Nucleus accumbens (tissue), 56 donors: ENCODE measurements at places on chromosomes 5 and 9.
A peak's percentile ranks its signal among the peaks of the same experiment; 100 is the strongest.

DNA sequence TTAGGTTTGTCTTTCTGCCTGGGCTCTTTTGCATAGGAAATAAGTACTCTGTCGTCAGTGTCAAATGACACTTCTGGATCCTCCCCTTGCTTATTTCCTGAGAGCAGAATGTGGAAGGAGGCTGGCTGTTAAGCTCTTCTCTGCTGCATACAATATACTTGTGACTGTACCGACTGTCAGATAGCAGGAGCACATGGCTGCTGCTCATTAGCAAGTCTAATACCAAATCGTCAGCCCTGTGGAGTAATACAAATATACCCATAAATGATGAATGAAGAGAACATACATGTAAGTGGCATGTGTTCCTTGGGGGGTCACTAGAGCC is at the start of gene GPR151:
GPR151 (minus strand) TSS at position 40 of the 325 bp plus-strand sequence. CDS start 77 bp downstream, outside the sequence.
- no peak for DNase-seq

- DNase-seq, result no peak
Measured at GRCh38 chr9:114284316-114285060, 38.4 kb upstream of the ORM1 start.

- DNase-seq, result no peak
Measured at GRCh38 chr9:95107001-95107749, 210.3 kb downstream of the FANCC start.

- DNase-seq, result no peak
Measured at GRCh38 chr5:79464695-79465332, 49.1 kb downstream of the HOMER1 start.

GRCh38 chr9:38437193-38437823 is 13.1 kb upstream of the IGFBPL1 start:
- DNase-seq, result no peak

GRCh38 chr9:87599901-87600610 is 102.4 kb downstream of the DAPK1 start:
- DNase-seq, result no peak

DNA sequence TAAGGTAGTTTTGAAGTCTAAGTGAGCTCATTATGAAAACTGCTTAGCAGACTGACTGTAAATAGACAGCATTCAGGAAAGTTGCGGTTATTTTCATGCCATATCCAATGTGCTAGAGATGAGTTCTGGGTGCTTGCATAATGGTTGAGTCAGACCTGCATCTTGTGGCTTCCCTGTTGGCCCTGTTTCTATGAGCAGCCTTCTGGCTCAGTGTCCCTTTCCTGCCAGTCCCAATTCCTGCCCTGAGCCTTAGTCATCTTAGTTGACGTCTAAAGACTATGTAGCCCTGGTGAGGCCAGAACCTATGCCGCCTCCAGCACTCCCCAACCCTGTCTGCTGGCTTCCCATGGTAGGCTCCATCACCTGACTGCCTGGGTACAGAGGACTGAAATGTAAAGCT is 76.3 kb upstream of the TNFSF8 start:
- no peak for DNase-seq

GRCh38 chr5:135185481-135186065 is 151.5 kb upstream of the PITX1 start:
- peak; percentile 40 for DNase-seq

DNA sequence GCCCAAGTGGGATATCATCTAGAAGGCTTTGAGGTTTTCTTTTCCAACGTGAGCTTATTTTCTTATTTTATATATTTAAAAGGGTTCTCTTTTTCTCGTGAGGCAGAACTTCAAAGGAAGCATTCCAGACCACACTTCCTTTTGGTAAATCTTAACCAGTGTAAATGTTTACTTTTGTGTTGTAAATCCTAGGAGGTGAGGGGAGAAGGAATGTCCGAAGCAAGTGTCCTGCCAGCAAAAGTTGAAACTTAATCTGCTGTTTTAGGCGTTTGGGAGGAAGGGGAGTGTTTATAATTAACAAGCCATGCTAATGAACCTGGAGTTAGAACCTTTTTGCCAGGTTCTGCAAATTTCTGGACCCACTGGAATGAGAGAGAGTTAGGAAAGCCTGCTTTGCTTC is 37.9 kb downstream of the WWC1 start:
- DNase-seq, result no peak

DNA sequence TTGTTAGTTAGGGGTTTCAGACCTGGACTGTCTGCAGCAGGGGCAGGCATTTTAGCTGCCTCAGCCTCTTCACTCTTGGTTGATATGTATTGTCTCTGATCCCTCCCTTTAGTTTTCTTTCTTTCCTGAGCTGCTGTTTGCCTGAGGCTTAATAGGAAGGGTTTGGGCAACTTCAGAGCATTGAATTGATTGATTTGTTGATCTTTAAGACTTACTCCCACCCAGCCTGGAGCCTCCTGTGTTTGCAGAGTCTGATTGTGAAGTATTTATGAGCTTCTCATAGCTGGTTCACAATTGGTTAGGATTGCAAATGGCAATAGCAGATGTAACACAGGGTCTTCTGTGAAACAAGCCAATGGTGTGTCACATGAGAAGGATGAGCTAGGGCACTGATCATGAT is 671.8 kb upstream of the SEMA6A start:
- no peak for DNase-seq

DNA sequence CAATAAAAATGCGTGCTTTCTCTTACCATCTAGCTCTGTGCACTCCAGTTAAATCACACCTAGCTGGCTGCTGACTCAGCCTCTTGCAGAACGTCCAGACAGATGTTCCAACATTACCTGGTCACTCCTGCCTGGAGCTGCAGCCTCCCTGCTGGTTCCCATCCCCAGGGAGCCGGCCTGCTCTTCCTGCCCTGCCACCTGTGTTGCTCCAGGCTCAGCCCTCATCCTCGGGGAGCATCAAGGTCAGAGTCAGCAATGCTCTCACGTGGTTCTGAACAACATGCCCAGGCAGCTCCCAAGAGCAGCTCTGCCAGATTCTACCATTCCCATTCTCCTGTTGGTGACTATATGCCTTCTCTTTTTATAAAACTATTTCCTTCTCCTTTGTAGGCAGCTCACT is 81.3 kb downstream of the GADD45G start:
- no peak for DNase-seq

GRCh38 chr9:101631892-101632291 is 37.1 kb upstream of the PPP3R2 start:
- no peak for DNase-seq

- DNase-seq, result peak; percentile 4
Measured at GRCh38 chr5:160133071-160133917, 14.0 kb upstream of the PWWP2A start.

GRCh38 chr9:123555646-123556045 is 199.6 kb downstream of the CRB2 start:
- no peak for DNase-seq

DNA sequence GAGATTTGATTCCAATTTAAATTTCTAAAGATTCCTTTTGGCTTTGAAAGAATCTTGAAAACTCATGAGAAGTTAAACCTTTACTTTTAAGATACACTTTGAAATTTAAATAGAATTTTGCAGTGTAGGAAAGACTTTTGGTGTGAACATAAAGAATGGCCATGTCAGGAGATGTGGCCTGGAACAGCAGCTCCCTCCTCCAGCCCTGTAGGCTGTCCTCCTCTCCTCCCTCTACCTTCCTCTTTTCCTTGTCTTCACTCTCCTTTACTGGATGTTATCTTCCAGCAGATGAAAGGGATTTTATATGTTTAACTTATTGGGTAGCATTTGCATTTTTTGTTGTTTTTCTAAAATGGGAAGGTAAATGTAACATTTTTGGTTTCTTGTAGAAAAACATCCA is 18.9 kb downstream of the ASPN start:
- no peak for DNase-seq
